ENCODE measurements at places on chromosomes 7 and 10.

DNA sequence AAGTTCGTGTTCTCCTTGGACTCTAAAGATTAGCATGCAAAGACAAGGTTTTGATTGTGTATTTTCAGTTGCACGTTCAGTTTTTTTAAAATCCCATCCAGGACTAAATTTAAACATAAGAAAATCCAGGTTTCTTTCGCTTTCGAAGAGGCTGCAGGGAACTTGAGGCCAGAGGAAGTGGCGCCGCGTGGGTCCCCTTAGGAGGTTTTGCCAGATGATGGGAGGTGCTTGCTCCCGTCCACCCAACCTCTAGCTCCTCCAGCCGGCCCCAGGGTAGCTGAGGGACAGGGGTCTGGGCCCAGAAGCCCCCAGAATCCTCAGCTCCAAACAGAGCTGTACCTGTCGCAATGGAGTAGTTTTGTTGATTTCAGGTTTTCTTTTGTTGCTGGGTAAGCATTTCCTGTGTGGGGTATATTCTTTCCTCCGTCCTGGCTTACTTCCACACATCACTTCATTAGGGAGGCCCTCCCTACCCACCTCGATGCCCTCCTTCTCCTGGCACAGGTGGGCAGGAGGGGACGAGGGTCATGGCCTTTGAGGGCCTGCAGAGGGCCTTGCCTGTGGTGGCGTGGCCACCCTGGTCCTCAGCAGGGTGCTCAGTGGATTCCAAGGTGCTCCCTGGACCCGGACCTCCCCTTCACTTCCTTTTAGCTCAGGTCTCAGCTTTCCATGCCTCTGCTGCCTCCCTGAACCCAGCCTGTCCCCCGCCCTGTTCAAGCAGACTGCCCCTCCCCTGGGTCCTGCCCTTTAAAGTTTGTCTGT is 32.6 kb downstream of the LHPP start:
- no peak for DNase-seq

GRCh38 chr7:113705439-113705838 is 213.4 kb downstream of the PPP1R3A start:
- no peak for DNase-seq

GRCh38 chr10:133189726-133190125 is 29.7 kb downstream of the KNDC1 start:
- no peak for DNase-seq

DNA sequence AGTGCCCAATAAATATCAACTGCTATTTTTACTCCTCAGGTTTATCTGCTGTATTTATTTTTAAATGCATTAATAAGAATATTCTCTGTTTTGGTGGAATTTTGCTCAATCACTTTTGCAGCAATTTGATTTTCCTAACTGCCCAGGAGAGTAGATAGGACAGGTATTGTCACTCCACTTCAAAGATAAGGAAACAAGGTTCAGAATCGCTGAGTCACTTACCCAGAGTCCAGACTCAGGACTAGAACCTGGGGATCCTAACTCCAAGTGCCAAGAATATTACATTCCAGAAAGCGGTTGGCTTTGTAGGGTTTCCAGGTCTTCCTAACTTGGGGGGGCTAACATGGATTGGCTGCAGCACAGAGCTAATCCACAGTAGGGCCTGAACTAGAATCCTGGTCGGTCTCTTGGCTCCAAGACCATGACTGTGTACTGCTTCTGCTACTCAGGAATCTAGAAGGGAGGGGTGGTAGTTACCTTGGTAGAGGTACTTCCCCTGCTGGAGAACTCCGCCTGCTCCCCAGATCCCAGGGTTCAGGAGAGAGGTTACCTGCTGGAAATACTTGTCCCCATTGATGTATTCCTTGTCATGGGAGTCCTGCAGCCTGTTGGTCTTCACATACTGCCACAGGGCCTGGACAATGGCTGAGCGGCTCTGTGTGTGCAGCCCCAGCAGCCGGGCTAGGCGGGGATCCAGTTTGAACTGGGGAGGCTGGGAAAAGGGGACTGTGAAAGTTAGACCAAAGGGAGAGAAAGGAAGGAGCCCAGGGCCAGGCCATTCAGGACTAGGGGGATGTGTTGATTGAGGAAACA is 7.3 kb downstream of the SMARCD3 start:
- DNase-seq = no peak

GRCh38 chr7:10412422-10413019 is 561.2 kb upstream of the PHF14 start:
- no peak for DNase-seq

GRCh38 chr7:155928583-155928982 is 116.3 kb upstream of the SHH start:
- DNase-seq = no peak

- DNase-seq = no peak
These were observed 235.3 kb upstream of the PRKCQ start for GRCh38 chr10:6815346-6815745.

- no peak for DNase-seq
These were observed 682 bp downstream of the HGF start for GRCh38 chr7:81768951-81769778.

- DNase-seq = no peak
These were observed 12.6 kb upstream of the GRB10 start for GRCh38 chr7:50795253-50795652.

- DNase-seq = no peak
These were observed at the start of gene WNT2 for GRCh38 chr7:117322741-117323304. Gene WNT2 (minus strand): TSS chr7:117323058. CDS start chr7:117322989, 69 bp downstream.

- DNase-seq = no peak
These were observed 275.6 kb downstream of the SNX10 start for GRCh38 chr7:26567266-26567665.

DNA sequence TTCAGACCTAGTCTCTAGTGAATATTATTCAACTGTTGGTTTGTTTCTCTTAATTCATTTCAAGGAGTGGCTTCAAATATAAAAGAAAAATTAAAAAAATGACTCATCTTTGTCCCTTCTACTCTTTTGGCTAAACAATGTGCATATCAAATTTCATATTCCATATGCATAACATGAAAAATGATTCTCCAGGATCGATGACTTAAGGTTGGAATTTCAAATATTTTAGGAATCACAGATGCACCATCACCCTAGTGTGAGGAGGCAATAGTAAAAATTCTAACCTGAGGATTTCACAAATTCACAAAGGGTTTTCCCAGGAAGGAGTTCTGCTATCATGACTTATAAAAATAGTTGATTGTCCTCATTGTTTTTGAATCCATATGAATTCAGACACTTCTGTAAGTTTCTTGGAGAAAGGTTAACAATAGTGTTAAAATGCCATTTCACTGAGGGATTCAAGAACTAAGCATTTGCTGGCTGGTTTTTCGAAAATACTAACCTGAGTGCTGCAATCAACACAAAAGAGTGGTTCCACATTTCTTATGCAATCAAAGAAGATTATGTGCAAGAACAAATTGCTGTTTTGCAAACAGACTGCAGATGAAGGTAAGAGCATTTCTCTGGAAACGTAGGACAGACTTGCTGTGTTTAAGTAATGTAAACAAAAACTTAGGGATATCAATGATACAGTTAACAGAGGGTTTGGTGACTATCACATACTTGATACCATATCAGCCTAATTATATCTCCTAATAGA is 547.5 kb upstream of the LRRTM3 start:
- DNase-seq = no peak

DNA sequence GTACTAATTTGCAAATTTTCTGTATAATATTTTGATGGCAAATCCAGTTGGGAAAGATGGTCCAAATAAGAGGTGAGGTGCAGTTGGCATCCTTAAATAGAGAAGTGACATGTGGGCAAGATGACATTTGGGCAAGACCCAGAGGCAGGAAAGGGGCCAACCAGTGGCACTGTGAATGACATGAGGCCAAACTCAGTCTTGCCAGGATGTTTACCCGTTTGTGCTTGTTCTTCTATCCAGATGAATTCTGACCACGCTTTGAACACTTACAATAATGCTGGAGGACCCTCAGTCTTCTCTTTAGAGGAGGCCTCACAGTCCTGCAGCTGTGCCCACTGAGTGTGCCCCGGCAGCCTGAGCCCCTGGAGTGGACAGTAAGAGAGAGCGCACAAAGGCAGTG is 45.1 kb downstream of the KCNMA1 start:
- DNase-seq = no peak

- no peak for DNase-seq
These were observed 33.7 kb upstream of the PARP12 start for GRCh38 chr7:140096459-140096858.

DNA sequence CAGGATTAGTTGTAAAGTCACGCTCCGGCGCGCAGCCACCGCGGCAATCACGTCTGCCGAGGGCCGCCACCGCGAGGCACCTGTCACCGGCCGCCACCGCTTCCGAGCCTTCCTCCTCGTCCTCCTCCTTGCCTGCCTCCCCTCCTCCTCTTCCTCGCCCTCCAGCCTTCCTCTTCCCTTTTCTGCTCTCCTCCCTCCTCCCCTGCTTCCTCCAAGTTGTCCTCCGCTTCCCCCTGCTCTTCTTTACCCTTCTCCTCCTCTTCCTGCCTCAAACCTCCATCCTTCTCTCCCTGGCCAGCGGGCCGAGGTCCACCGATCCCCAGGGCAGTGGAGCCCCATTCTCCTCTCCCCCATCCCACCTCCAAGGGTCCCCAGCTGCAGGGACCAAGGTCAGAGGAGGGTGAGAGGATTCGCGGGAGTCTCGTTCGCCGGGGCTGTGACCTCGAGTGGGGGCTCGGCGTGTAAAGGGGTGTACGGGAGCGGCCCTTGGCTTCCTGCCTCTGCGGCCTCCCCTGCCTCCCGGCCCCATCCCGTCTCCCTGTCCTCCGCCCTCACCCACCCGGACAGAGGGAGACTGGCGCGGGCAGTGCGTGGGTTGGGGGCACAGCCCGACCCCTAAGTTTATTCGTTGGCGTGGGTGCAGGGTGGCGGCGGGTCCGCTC is 89.5 kb upstream of the PAX2 start:
- no peak for DNase-seq

DNA sequence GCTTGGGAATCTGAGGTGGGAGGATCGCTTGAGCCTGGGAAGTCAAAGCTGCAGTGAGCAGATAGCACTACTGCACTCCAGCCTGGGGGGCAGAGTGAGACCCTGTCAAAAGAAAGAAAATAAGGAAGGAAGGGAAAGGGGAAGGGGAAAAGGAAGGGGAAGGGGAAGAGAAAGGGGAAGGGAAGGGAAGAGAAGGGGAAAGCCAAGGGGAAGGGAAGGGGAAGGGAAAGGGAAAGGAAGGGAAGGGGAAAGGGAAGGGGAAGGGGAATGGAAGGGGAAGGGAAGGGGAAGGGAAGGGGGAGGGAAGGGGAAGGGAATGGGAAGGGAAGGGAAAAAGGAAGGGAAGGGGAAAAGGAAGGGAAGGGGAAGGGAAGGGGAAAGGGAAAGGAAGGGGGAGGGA is 41.5 kb downstream of the ARHGAP19 start:
- DNase-seq = no peak

GRCh38 chr7:82672078-82672477 is 228.5 kb upstream of the CACNA2D1 start:
- DNase-seq = no peak

DNA sequence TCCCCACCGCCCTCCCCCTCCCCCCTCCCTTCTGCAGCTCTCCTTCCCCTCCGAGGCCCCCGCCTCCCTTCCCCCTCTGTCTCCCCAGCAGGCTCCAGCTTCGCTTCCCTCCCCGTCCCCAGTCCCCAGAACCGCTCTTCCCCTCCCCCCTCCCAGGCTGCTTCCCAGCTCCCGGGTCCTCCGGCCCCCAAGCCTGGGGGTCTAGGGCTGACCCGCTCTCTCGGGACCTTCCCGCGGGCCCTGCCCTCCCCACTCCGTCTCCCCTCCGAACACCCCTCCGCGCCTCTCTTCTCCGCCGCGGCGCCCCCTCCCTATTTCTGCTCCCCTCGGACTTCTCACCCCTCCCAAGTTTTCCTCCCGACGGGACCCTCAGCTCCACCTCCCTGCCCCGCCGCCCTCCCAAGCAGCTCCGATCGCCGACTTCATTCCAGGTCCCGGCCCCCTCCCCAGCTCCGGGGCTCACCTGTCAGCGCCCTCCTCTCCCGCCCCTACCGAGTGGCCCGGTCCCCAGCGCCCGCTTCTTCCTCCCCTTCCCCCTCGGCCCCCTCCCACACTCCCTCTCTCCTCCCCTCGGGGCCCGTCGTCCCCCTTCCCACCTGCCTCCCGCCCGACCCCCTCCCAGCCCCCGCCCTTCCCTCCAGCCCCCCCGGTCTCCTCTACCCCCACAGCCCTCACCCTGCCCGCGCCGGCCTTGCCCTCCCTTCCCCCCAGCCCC is 990 bp downstream of the ZNF467 start:
- DNase-seq = no peak

DNA sequence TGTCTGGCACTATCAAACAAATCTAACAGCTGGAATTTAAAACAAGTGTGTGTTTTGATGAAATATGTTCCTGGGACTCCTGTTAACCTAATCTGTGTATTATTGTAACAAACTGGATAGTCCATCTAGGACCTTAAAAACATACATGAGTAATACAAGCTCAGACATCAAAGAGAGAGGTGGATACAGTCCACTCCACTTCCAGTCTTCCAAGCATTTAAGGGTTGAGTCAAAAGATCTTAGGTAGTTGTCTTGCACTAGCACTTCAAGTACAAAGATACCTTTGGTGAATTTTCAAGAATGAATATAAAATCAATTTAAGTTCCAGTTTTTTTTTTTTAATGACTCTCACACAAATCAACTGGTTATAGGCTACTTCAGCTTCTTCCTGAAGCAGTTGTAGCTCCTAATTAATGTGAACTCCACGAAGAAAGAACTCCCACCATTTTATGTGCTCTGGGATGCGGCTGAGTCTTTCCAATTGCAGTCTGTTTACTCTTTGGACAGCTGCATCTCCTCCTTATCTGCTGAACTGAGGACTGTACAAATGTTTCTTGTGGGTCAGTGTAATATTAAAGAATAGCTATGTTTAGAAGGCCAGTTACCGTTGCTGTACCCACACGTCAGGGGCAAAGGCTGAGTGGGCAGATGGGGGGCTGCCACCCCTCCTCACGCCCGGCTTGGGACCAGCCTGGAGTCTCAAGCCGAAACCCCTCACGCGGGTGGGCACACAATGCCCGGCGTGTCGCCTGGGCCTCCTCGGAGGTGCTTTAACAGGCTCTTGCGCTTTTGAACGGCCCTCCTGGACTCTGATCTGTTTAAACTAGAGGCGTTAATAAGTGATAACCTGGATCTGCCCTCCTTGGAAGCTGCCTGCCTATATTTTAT is 2.9 kb upstream of the IGF2BP3 start:
- no peak for DNase-seq

- no peak for DNase-seq
These were observed 1055.4 kb upstream of the AUTS2 start for GRCh38 chr7:68542831-68543230.

DNA sequence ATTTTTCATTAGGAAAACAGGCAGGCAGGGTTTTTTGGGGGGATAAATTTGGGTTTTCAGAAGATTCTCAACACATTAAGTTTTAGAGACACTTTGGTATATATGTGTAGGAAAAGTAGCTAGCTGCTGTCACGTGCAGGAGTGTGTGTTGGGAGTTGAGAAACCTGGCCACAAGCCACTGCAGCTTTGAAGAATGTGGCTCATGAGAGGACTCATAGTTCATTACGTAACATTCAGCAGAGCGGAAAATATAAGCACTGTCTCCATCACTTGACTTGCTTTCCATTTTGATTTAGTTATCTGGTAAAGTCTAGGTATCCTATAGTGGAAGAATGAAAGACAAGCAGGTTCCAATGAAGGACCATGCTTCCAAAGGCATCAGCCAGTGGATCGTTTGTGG is 31.2 kb downstream of the SMNDC1 start:
- no peak for DNase-seq
